ENCODE measurements at places on chromosomes 6 and 20. TPM values are rescaled to one million over a fixed set of nuclear protein-coding genes. Genes with fewer than 3 reads are reported as not detected.

GRCh38 chr6:116144605-116145004 is 18.7 kb upstream of the COL10A1 start:
- H3K36me3 ChIP-seq = no peaks in the 10 kb centered on the region
- peak; percentile 22 for DNase-seq
- H3K27me3 ChIP-seq = no peaks in the 10 kb centered on the region
- H3K27ac ChIP-seq = no peak overlapping the region
- peaks cover 2% of the 10 kb centered on the region for H3K4me1 ChIP-seq
- no peak overlapping the region for H3K4me3 ChIP-seq

GRCh38 chr6:126307849-126308248 is 32.1 kb upstream of the CENPW start:
- H3K4me1 ChIP-seq = no peaks in the 10 kb centered on the region
- no peaks in the 10 kb centered on the region for H3K36me3 ChIP-seq
- H3K27ac ChIP-seq = peak overlapping the region; percentile 22
- no peaks in the 10 kb centered on the region for H3K27me3 ChIP-seq

- no peak overlapping the region for H3K4me3 ChIP-seq
- H3K4me1 ChIP-seq = peaks cover 43% of the 10 kb centered on the region
- H3K27me3 ChIP-seq = peaks cover 36% of the 10 kb centered on the region
- peak; percentile 27 for DNase-seq
- no peaks in the 10 kb centered on the region for H3K36me3 ChIP-seq
These were observed 15.6 kb downstream of the CHRNA4 start for GRCh38 chr20:63345328-63346100.

GRCh38 chr6:35972471-35973367 is 51.7 kb downstream of the SLC26A8 start:
- no peak overlapping the region for H3K4me3 ChIP-seq
- no peak overlapping the region for H3K27ac ChIP-seq
- no peaks in the 10 kb centered on the region for H3K4me1 ChIP-seq
- no peaks in the 10 kb centered on the region for H3K36me3 ChIP-seq

DNA sequence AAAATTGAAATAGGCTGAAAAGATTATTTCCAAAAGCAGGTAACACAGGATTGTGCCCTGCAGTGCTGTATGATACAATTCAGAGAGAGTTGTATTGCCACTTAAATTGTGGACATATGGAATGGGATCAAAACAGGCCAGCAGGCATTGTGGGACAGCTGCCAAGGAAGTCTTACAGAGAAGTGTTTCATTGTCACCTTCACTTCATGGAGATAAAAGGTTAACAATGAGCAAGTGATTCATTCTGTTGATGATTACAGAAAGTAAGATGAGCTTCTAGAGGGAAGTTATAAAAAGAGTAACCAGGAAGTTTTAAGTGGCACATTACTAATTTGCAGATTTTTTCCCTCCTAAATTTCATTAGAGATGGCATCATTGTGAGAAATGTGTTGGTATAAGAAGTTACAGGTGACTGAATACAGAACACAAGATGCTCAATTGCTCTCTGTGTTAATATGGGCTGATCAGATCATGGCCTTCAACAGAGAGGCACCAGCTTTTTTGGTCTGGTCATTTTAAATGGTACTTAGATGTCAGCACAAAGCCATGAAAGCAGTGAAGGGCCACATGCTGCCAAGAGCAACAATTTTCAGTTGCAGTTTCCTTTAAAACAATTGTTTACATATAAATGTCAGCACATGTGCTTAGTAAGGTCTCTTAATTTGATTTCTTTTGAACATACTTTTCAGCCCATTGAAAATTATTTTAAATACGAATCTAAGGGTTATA is 402.5 kb upstream of the FKBP1C start:
- H3K27ac ChIP-seq = no peak overlapping the region
- H3K4me1 ChIP-seq = no peaks in the 10 kb centered on the region
- no peak for DNase-seq
- no peaks in the 10 kb centered on the region for H3K36me3 ChIP-seq
- no peak overlapping the region for H3K4me3 ChIP-seq

DNA sequence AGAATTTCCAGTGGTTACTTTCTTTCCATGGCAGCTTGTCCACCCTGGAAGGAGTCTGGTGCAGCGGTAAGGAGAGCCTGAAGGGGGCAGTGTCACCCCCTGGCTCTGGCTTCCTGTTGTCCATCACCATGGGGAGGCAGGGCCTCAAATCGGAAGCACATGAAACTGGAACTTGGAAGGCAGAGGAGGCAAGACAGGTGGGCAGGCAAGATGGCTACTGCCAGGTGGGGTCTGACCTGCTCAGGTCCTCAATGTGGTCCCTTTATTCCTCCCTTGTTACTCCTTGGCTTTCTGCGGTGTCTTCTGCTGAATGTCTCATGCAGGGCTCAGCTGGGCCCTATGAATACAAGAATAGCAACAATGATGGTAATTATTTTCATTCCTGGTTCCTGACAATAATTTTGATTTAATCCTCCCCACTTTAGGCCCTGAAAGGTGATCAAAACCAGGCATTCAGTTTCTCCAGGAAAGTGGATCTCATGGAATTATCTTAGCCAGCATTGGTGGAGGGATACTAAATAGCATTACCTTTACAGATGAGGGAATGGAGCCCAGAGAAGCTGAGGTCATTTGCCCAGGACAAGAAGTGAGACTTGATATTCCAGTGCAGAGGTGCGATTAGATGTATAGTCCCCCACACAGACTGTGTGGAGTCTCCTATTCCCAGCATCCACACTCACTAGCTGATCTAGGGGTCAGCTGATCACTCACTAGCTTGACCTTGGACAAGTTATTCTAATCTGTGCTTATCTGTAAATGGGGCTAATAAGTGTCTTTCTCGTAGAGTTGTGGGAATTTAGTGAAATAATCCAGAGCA is 17.6 kb upstream of the SNAI1 start:
- H3K4me3 ChIP-seq = no peak overlapping the region
- H3K36me3 ChIP-seq = peaks cover 9% of the 10 kb centered on the region
- no peaks in the 10 kb centered on the region for H3K4me1 ChIP-seq
- no peaks in the 10 kb centered on the region for H3K27me3 ChIP-seq

- DNase-seq = no peak
- no peak overlapping the region for H3K27ac ChIP-seq
- H3K4me1 ChIP-seq = peaks cover 32% of the 10 kb centered on the region
- peaks cover 13% of the 10 kb centered on the region for H3K36me3 ChIP-seq
- H3K27me3 ChIP-seq = no peaks in the 10 kb centered on the region
These were observed 37.6 kb upstream of the IRF4 start for GRCh38 chr6:353642-354614.

DNA sequence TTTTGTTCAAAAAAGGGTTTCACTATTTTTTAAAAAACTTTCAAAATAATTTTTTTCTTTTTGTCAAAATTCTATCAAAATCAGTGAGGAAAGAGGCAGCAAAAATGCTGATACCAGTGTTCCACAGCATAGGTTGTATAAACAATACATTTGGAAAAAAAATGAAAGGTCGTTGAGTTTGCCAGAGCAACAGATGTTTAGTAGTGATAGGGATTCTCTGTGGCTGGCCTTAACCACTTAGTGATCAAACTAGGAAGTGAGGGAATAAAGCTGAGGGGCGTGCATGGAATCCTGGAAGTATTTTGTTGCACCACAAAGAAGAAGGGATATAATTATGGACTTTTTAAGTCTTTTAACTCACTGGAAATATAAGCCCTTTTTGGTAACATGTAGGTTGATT is 555.3 kb upstream of the CHD6 start:
- no peak overlapping the region for H3K4me3 ChIP-seq
- no peaks in the 10 kb centered on the region for H3K4me1 ChIP-seq
- no peaks in the 10 kb centered on the region for H3K36me3 ChIP-seq
- H3K27ac ChIP-seq = no peak overlapping the region
- DNase-seq = no peak
- H3K27me3 ChIP-seq = no peaks in the 10 kb centered on the region

GRCh38 chr6:108492131-108492766 is 68.5 kb upstream of the FOXO3 start:
- H3K27ac ChIP-seq = no peak overlapping the region
- peak; percentile 78 for DNase-seq
- H3K4me3 ChIP-seq = no peak overlapping the region
- H3K4me1 ChIP-seq = no peaks in the 10 kb centered on the region
- peaks cover 2% of the 10 kb centered on the region for H3K36me3 ChIP-seq

DNA sequence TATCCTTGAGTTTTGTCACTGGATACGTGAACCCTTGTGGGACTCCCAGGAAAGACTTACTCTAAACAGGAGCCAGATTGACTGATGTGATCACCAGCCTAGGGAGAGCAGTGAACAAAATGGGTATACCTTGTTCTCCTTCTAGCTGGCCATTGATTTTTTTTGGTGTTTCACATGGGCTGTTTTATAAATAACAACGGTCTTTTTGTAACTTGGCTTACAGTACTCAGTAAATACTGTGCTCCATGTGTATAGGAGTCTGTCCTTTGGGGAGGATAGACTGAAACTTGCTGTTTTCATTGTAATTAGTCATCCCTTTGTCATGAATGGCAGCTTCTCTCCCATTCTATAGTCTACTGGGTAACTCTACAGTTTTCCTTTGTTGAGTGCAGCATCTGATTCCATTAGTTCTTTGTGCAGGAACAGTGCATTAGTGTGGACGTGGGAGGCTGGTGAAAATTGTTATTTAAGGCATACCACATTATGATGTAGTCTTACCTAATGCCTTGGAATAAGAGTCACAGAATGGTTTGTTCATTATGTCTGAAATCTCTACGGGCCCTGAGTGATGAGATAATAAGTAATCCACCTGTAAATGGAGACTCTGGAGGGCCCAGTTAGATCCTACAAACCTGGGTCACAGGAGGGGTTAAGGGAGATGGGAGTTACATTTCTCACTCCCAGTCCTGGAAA is 89.5 kb downstream of the TIAM2 start:
- H3K36me3 ChIP-seq = no peaks in the 10 kb centered on the region
- no peak overlapping the region for H3K27ac ChIP-seq
- no peaks in the 10 kb centered on the region for H3K4me1 ChIP-seq
- no peak overlapping the region for H3K4me3 ChIP-seq

DNA sequence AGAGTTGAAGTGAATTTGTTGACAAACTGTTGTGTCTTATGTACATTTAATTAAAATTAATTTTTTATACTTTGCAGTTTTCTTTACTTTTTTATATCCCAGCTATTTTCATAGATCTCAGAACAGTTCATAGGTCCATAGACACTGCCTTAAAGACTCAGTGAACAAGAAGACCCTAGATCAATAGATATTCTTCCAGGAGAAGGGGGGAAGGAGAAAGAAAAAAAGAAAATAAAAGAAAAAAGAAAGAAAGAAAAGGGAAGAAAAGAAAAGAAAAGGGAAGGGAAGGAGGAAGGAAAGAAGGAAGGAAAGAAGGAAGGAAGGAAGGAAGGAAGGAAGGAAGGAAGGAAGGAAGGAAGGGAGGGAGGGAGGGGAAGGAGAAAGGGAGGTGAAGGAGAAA is 130.8 kb downstream of the MAFB start:
- H3K36me3 ChIP-seq = no peaks in the 10 kb centered on the region
- H3K27ac ChIP-seq = no peak overlapping the region
- no peaks in the 10 kb centered on the region for H3K27me3 ChIP-seq
- H3K4me1 ChIP-seq = no peaks in the 10 kb centered on the region
- DNase-seq = no peak

DNA sequence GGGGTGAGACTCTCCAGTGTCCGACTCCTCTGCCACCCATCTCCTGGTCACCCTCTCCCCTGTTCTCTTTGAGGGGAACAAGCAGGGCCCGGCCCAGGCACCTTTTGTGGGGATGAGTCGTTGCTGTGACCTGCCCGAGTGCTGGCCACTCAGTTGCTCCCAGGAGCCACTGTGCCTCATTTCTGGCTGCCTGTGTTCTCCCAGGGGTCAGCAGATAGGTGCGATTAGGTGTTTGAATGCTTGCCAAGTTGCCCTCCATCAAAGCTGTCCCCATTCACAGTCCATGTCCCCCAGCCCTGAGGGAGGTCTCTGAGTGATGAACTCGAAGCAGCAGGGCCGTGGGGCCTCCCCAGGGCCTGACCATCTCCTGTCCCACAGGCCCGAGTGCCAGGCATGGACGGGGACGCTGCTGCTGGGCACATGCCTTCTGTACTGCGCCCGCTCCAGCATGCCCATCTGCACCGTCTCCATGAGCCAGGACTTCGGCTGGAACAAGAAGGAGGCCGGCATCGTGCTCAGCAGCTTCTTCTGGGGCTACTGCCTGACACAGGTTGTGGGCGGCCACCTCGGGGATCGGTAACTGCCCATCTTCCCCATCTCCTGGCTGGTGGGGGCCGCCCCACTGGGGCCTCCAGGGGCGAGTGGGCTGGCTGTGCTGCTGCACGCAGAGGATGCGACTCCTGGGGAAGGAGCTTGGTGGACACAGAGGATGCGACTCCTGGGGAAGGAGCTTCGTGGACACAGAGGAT is 4.1 kb downstream of the SLC17A9 start:
- no peak overlapping the region for H3K4me3 ChIP-seq
- no peak overlapping the region for H3K27ac ChIP-seq
- no peaks in the 10 kb centered on the region for H3K27me3 ChIP-seq
- peaks cover 27% of the 10 kb centered on the region for H3K4me1 ChIP-seq
- no peak for DNase-seq

DNA sequence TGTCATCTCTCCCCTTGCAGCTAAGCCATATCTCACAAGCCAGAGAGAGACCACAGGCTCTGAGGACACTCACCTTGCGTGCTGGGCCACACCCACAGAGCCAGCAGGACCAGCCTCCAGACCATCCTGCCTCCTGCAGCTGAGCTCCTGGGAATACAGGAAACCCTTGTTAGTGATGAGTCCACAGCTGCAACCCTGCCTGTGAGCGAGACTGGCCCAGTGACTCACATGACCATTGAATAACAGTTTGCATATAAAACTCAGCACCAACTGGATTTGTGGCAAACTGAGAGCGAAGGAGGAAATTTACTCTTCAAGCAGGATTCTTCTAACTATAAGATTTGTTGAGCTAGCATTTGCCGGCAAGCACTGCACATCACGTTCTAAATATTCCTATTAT is 3.0 kb downstream of the THBS2 start:
- no peak for DNase-seq
- H3K27me3 ChIP-seq = peaks cover 29% of the 10 kb centered on the region
- H3K4me3 ChIP-seq = no peak overlapping the region
- H3K4me1 ChIP-seq = peaks cover 24% of the 10 kb centered on the region
- peaks cover 16% of the 10 kb centered on the region for H3K36me3 ChIP-seq

GRCh38 chr20:60053125-60053817 is 95.0 kb downstream of the CDH26 start:
- no peak for DNase-seq
- peaks cover 39% of the 10 kb centered on the region for H3K4me1 ChIP-seq
- no peaks in the 10 kb centered on the region for H3K36me3 ChIP-seq
- H3K27me3 ChIP-seq = peaks cover 6% of the 10 kb centered on the region
- H3K27ac ChIP-seq = no peak overlapping the region

DACT2 gene
- 2.0 TPM for total RNA-seq

ADISSP gene
- total RNA-seq = 21.2 TPM

CCN6 gene
- total RNA-seq = 0.09 TPM

GNAS-AS1 gene
- total RNA-seq = 2.4 TPM

ZNF184 gene
- 15.1 TPM for total RNA-seq

OOEP gene
- not detected for total RNA-seq

MICAL1 gene
- 36.9 TPM for total RNA-seq

GABRR2 gene
- 0.53 TPM for total RNA-seq

BTNL2 gene
- total RNA-seq = not detected

TCP11 gene
- 0.44 TPM for total RNA-seq

WFDC2 gene
- total RNA-seq = 0.13 TPM

CDH26 gene
- total RNA-seq = 0.40 TPM

FKBP5 gene
- 6.0 TPM for total RNA-seq

TREML2 gene
- total RNA-seq = 0.09 TPM

TNNC2 gene
- total RNA-seq = 3,356 TPM
